ENCODE measurements at places on chromosomes 3 and 15.

DNA sequence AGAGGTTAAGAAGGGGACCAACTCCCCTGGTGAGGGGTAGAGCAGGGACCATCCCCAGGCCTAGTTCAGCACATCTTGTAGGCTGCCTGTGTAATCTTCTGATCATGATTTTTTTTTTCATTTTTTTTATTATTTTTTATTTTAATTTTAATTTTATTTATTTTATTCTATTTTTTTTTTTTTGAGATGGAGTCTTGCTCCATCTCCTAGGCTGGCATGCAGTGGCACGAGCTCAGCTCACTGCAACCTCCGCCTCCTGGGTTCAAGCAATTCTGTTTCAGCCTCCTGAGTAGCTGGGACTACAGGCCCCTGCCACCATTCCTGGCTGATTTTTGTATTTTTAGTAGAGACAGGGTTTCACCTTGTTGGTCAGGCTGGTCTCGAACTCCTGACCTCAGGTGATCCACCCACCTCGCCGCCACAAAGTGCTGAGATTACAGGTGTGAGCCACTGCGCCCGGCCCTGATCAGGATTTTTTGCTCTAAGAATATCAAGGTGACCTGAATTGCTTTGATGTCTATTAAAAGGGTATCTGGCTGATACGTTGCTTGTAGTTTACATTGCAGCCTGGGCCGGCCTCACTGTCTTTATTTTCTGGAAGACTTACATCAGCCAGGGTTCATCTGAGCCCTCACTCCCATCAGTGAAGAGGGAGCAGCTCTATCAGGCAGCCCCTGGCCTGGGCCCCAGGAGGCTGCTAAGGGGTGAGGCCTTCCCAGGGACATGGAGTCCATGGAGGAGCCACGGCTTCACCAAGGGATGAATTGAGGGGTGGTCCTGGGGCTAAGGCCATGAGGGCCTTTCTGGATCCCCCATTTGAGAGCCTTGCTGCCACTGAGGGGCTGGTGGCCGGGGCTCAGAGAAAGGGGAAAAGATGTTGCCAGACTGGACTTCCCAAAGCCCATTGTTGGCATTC lies 10.7 kb downstream of the SYNM start:
- DNase-seq: no peak

GRCh38 chr3:157373783-157374182 lies 62.9 kb upstream of the PTX3 start:
- DNase-seq: no peak

- no peak for DNase-seq
Measured at GRCh38 chr3:172321035-172321434, 127.2 kb downstream of the GHSR start.

DNA sequence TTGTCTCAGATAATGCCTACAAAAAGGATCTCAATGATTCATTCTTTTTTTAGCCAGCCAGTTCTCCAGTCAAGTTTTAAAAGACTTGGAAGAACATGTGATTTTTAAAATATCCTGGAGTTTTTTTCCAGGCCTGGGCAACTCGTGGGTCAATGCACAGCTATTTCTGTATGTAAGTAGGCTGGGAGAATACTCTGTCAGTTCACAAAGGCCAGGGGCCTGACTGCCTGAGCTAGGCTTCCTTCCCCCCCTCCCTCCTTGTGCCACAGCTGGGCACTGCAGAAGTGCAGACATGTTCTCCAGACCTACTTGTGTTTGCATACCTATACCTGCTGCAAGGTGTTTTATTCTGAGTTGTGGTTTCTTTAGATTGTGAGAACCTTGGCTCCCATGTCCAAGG lies 43.7 kb downstream of the CTDSPL start:
- DNase-seq: no peak

- no peak for DNase-seq
Measured at GRCh38 chr3:129723558-129724324, 117.3 kb upstream of the PLXND1 start.

GRCh38 chr15:63135804-63136203 lies 14.1 kb downstream of the LACTB start:
- no peak for DNase-seq

DNA sequence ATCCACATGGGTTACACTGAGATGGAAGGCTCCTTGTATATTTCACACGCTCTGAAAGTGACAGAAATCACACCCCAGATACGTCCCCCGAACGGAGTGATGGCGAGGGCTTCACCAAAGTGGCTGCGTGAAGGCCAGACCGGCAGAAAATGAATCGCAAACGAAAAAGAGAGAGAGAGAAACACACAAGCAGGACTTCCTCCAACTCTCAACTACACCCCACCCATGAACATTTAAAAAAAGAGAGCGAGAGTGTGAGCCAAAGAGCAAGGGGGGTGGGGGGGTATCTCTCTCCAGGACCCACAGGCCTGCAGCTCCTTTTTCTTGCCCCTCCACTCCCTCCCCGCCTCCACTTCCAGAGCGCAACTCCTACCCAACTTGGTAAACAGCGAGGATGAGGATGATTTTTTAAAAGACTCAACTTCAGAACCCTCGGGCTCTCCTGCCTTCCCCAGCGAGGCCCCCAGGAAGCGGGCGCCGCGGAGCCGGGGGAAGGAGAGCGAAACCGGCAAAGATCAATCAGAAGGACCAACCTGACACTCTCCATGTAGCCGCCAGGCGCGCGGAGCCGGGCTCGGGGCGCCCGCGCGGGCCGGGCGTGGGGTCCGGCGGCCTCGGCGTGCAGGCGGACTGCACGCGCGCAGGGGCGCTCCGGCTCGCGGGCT lies 519.1 kb downstream of the FOXP1 start:
- DNase-seq: peak; percentile 71

DNA sequence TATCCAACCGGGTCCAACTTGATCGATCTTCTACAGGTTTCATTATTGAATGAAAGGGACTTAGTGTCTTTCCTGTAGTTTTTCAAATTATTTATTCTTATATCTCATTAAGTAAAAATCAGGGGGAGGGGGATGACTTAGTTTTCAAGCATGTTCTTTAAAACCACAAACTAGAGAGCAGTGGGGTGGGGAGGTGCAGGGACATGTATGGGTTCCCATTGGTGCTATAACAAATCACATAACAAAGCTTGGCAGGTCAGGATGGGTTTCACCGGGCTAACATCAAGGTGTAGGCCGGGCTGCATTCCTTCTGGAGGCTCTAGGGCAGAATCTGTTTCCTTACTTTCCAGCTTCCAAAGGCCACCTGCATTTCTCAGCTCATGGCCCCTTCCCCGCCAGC lies 32.7 kb downstream of the CCNL1 start:
- DNase-seq: no peak

GRCh38 chr3:195086885-195087284 lies 184.1 kb downstream of the XXYLT1 start:
- no peak for DNase-seq

DNA sequence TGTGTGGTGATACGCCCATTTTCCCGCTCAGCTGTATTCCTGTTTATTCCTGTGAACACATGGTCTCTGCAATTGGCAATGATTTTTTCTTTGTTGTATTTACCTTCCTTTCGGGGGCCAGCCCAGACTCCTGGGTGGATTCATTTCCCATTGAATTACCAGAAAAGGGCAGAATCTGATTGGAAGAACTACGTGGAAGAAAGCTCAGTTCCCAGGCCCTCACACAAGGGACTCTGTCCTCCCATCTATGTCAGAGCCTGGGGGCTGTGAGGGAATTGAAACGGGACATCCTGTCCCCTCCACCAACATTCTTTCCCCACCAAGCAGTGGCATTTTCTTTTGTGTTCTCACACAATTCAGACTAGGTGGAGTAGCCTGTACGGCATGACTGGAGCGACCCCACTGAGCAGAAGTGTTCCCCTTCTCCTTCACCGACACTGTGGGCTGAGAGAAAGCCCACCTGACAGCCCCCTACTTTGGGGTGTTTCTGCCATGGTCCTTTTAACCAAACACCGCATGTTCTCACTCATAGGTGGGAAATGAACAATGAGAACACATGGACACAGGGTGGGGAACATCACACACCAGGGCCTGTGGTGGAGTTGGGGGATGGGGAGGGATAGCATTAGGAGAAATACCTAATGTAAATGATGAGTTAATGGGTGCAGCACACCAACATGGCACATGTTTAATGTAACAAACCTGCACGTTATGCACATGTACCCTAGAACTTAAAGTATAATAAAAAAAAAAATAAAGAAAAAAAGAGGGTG lies 32.1 kb upstream of the RFTN1 start:
- DNase-seq: no peak

Data from T-cell (primary cell).